ENCODE measurements at places on chromosomes 12 and 14. TPM values are rescaled to one million over a fixed set of nuclear protein-coding genes. Genes with fewer than 3 reads are reported as not detected.

Gene LBHD2
- total RNA-seq = not detected

Gene RERG
- not detected for total RNA-seq

Gene ART4
- total RNA-seq = not detected

Gene SCNN1A
- 118 TPM for total RNA-seq

Gene KRT3
- total RNA-seq = not detected

Gene COX6A1
- total RNA-seq = 464 TPM

Gene IRAK3
- 0.12 TPM for total RNA-seq

Gene DHRS2
- 10.0 TPM for total RNA-seq

Gene SOX5
- total RNA-seq = 0.52 TPM

Gene SLC4A8
- 1.4 TPM for total RNA-seq

DNA sequence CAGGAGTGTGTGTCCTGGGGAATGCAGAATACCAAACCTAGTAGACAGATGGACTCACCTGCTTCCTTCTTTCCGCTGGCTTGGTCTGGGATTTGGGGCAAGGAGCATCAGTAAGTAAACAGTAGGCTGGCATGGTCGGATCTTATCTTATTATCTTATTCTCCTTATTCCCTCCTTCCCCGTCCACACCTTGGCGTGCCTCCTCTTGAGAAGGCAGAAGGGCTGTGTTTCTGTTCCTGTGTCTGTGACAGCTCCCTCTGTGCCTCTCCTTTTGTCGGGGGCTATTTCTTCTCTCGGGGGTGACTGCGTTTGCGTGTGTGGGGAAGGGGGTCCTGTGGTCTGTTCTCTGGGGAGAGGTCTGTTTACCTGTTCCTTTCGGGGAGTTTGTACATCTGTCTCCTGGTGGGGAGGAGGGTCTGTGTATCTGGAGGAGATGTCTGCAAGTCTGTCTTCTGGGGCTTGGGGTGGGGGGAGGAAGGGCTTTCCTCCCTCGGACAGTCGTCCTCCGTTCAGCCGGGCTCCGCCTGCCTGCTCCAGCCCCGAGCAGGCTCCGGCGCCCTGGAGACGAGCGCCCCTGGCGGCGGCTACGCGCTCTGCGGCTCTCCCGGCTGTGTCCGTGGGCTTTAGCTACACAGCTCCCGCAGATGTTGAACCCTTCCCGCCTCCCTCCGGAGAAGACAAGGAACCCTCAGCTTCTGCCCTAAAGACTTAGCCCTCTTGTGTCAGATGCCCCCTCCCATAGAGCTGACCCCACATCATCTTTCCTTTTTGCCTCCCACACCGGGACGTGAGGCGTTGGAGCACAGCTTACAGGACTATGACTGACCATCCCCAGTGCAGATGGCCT lies 4.4 kb downstream of the KRT86 start:
- peak overlapping the region; percentile 34 for H3K4me3 ChIP-seq
- H3K36me3 ChIP-seq = no peaks in the 10 kb centered on the region
- H3K27me3 ChIP-seq = no peaks in the 10 kb centered on the region
- peak; percentile 57 for DNase-seq
- H3K4me1 ChIP-seq = peaks cover 65% of the 10 kb centered on the region

DNA sequence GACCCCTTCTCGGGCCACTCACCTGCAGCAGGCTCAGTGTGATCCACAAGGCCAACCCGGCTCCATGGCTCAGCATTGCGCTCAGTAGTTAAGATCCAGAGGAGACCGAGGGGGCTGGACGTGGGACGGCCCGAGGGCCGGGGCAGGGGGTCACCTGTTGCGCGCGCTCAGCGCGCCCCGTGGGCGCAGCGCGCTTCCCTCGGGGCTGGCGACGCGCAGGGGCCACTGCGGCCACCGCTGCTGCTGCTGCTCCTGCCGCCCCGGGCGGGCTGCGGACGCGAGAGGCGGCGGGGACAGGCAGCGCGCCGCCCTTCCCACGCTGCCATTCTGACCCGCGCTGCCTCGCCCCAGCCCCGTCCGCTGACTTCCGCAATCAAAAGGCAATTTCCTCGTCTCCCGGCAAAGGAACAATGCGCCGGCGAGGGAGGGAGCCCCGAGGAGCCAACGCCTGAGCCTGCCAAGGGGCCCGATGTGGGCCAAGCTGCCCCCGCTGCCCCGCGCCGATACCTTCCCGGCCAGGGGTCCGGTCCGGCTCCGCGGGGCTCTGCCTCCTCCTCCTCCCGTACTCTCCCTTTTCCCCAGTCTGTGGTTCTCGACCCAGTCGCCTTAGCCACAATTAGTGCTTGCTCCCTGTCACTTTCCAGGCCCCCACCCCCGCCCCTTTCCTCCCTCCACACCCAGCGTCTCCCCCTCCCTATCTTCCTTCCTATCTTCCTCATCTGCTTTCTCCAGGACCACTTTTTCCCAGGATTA lies 27.3 kb downstream of the PTPRB start:
- 0 out of 2 replicates have a peak, but pooled peaks cover 3% of the 10 kb centered on the region for H3K27me3 ChIP-seq
- no peak overlapping the region for H3K4me3 ChIP-seq
- no peak overlapping the region for H3K27ac ChIP-seq
- DNase-seq = no peak
- H3K4me1 ChIP-seq = no peaks in the 10 kb centered on the region

DNA sequence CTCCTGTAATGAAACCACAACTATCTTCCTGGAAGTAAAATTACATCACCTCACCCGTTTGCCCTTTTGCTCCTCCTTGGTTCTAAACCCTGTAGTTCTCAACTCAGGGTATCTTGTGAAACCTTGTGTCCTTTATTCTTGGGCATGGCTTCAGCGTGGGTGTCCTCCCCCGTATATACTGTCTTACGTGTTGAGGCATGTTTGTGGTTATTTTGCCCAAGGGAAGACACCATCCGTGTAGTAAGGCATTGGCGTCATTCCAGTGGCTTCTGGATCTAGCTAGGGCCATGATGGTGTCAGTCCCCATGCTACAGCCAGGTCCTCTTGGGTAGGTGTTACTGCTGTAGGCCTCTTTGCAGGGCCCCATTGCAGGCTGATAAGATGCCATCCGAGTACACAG lies 115.4 kb downstream of the ZFP36L1 start:
- H3K36me3 ChIP-seq = no peaks in the 10 kb centered on the region
- no peak for DNase-seq
- no peak overlapping the region for H3K27ac ChIP-seq
- no peak overlapping the region for H3K4me3 ChIP-seq

- no peaks in the 10 kb centered on the region for H3K36me3 ChIP-seq
- H3K27ac ChIP-seq = peak overlapping the region; percentile 100
- H3K27me3 ChIP-seq = no peaks in the 10 kb centered on the region
- DNase-seq = no peak
Observed at GRCh38 chr12:75943730-75944096, 87.9 kb downstream of the PHLDA1 start.

GRCh38 chr12:308511-308910 lies 45.9 kb upstream of the SLC6A13 start:
- H3K27ac ChIP-seq = no peak overlapping the region
- H3K4me1 ChIP-seq = no peaks in the 10 kb centered on the region
- H3K36me3 ChIP-seq = peaks cover 20% of the 10 kb centered on the region
- DNase-seq = no peak

- no peaks in the 10 kb centered on the region for H3K4me1 ChIP-seq
- no peaks in the 10 kb centered on the region for H3K36me3 ChIP-seq
- DNase-seq = peak; percentile 62
- no peak overlapping the region for H3K4me3 ChIP-seq
Observed at GRCh38 chr12:127280393-127281275, 986.3 kb upstream of the TMEM132C start.

DNA sequence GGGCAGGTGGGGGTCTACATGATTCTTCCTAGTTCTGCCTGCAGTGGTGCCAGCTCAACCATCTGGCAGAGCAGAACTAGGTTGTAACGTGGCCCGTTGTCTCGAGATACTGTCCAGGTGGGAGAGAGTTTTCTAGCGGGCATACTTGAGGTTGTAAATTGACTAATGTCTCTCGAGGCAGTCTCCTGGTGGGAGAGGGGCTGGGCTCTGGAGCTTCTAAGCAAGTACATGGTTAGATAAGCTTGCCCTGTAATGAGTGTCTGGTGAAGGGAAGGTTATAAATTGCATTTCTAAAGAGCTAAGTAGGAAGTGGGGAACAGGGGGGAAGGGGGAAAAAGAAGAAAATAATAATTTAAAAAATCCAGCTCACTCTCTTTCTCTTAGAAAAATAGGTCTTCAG lies 18.1 kb downstream of the BDKRB1 start:
- H3K4me1 ChIP-seq = no peaks in the 10 kb centered on the region
- DNase-seq = no peak
- H3K27ac ChIP-seq = no peak overlapping the region
- H3K27me3 ChIP-seq = no peaks in the 10 kb centered on the region

GRCh38 chr14:22623047-22623446 lies 21.1 kb downstream of the OR6J1 start:
- DNase-seq = no peak
- no peak overlapping the region for H3K27ac ChIP-seq
- no peaks in the 10 kb centered on the region for H3K36me3 ChIP-seq
- no peak overlapping the region for H3K4me3 ChIP-seq
- no peaks in the 10 kb centered on the region for H3K27me3 ChIP-seq

GRCh38 chr12:118188690-118189371 lies 52.9 kb downstream of the PEBP1 start:
- no peak overlapping the region for H3K27ac ChIP-seq
- DNase-seq = no peak

DNA sequence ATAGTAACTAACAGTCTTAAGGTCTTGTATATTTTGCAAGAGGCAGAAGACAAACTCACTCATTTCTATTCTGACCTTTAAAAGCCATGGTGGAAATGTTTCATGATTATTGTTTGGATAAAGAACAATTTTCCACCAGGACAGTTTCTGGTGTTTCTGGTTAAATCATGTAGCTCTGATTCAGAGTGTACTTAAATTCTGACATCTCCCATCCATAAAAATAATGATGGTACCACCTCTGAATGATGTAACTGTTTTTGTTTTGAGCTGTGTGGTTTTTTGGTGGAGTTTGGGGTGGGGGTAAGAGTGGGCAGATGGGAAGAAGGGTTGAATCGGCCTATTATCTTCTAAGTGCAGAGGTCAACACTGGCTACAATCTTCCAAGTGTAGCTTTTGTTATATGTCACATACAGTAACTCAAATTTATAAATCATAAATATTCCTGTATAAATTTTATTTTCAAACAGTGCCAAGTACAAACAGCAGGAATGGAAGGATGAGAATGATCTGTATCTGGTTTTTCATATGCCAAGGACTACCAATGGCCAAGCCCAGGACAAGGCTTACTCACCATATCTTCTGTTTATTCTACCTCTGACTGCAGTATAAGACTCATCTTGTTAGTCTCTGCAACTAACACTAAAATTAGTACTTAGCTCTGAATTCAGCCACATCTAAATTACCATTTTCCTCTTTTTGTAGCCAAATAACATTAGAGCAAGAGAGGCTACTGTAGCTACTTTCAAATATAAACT lies 108.7 kb downstream of the BCAT1 start:
- H3K4me3 ChIP-seq = no peak overlapping the region
- no peaks in the 10 kb centered on the region for H3K36me3 ChIP-seq
- H3K27ac ChIP-seq = no peak overlapping the region
- H3K4me1 ChIP-seq = no peaks in the 10 kb centered on the region

DNA sequence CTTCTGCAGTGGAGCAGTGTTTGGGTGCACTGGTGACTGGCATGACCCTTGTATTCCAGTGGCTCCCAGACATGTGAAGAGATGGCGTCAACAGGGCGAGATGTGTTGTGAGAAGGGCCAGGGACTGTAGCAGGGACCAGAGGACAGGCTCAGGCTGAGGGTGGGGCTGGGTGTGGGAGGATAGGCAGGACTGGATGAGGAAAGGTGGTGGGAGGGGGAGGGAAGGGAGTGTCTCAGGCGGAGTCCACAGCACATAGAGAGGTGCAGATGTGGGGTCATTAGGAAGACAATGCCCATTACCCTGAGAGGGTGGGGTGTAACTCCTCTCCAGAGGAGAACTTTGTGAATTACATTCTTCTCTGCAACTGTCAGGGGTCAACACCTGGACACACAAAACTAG lies 78.5 kb downstream of the DICER1 start:
- no peak overlapping the region for H3K27ac ChIP-seq
- no peak overlapping the region for H3K4me3 ChIP-seq
- no peaks in the 10 kb centered on the region for H3K4me1 ChIP-seq
- no peaks in the 10 kb centered on the region for H3K27me3 ChIP-seq
- H3K36me3 ChIP-seq = no peaks in the 10 kb centered on the region
- DNase-seq = no peak

- DNase-seq = no peak
- H3K4me1 ChIP-seq = no peaks in the 10 kb centered on the region
- peaks cover 44% of the 10 kb centered on the region for H3K27me3 ChIP-seq
- no peak overlapping the region for H3K27ac ChIP-seq
- H3K4me3 ChIP-seq = no peak overlapping the region
- no peaks in the 10 kb centered on the region for H3K36me3 ChIP-seq
Observed at GRCh38 chr12:108321688-108322087, 17.4 kb downstream of the CMKLR1 start.

- no peak overlapping the region for H3K27ac ChIP-seq
- H3K4me1 ChIP-seq = peaks cover 5% of the 10 kb centered on the region
- DNase-seq = peak; percentile 7
- no peaks in the 10 kb centered on the region for H3K36me3 ChIP-seq
- H3K4me3 ChIP-seq = no peak overlapping the region
Observed at GRCh38 chr12:69534389-69534822, 50.9 kb upstream of the CCT2 start.

DNA sequence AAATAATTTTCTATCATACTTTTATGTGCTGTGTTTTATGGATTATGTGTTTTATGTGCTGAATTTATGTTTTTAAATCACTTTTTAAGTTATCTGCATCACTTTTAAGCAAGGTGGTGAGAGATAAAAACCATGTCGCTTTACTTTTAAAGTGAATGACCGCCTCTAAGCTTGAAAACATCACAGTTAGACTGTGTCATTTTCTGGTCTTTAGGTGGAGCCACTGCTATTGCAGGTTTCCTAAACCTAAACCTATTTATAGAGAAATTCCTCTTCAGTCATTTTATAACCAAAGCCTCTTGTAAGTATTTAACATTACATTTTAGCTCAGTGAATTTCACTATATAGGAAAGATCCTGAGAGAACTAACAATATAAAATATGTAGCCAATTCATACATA lies 21.0 kb upstream of the MDM2 start:
- no peaks in the 10 kb centered on the region for H3K36me3 ChIP-seq
- peak overlapping the region; percentile 34 for H3K27ac ChIP-seq
- peaks cover 12% of the 10 kb centered on the region for H3K4me1 ChIP-seq

DNA sequence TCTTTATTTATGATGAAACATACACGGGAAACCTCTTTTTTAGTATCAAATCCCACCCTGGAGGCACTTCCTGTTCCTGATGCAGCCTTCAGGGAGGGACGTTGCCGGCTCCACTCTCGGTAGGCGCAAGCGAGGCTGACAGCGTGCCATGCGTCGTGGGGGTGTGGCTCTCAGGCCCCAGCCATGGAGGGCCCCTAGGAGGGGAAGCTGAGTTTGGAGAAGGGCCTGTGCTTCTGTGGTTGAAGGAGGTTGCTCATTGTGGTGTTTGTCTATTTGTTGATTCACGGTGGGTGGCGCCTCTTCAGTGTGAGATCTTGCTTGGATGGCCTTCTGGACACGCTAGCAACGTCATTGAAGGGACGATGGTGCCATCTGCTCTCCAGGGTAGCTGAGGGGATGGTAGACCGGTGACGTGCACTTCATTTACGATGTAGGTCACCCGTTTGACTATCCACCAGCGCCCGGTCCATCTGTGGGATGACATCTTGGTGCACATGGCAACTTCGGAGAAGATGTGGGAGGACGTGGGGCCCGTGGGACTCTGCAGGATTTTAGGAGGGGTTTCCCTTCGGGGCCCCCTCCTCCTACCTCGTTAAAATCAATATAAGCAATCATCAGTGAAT lies 126.3 kb upstream of the RTL1 start:
- no peak overlapping the region for H3K4me3 ChIP-seq
- no peak overlapping the region for H3K27ac ChIP-seq
- DNase-seq = no peak
- no peaks in the 10 kb centered on the region for H3K36me3 ChIP-seq
- no peaks in the 10 kb centered on the region for H3K4me1 ChIP-seq
